ENCODE measurements at places on chromosomes 6 and 20. TPM values are rescaled to one million over a fixed set of nuclear protein-coding genes. Genes with fewer than 3 reads are reported as not detected.

Gene COL12A1
- polyA plus RNA-seq: 79.2 TPM

DNA sequence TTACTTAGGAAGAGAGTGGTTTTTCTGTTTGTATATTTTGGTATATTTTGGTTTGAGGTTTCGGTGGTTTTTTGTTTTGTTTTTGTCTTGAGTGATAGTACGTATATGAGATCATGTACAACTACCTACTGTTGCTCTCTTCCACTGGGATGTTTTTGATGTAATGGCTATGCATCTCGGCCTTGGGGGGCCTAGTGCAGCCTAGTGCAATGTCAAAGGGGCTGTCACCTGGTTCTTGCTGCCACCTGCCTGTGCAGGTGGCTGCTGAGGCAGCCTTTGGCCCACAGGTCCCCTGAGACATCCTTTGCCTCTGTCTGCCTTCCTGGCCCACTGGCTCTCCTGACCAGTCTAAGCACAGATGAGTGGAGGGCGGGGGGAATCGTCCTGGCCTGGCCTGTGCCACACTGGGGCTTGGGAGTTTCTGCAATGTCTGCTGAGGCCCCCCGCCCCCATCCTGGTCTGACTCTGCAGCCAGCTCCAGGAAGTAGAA lies 546.6 kb downstream of the CD83 start:
- no peak for DNase-seq

Gene VWA7
- polyA plus RNA-seq: 8.5 TPM

- DNase-seq: peak; percentile 39
Measured at GRCh38 chr6:114747995-114748625, 405.3 kb upstream of the HS3ST5 start.

DNA sequence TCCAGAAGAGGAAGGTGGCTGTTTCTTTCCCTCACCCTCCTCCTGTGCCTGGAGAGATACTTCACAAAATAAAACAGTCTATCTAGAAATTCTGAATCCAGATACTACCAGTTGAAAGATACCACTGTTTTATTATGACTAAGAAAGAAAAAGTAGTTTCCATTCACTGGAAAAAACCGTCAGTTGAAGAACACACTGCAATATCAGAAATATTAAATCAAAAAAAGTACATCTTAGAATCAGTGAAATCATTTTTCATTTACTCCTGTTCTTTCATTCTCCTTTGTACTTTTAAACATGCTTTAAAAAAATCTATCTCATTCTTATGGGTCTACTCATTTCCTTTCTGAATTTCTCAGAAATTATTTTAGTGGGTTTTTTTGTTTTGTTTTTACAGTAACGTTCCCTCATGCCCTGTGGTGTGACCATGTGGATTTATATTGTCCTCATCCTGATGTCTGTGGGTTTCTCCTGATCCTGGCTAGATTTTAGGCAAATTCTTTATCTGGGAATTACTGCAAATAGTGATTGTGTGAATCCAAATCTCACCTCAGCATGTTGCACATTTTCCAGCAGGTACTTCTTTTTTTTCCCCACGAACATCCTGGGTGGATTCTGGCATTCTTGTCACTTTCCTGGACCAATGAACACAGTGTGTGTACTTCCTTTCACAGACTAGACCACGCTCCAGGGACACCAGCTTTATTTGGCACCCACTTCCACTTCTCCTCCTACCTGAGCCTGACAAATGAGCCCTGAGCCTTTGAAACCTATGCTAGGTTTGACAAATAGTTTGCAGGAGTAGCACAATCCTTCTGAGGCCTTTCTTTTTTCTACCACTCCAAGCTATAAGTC lies 114.0 kb upstream of the LAMP5 start:
- no peak for DNase-seq

DNA sequence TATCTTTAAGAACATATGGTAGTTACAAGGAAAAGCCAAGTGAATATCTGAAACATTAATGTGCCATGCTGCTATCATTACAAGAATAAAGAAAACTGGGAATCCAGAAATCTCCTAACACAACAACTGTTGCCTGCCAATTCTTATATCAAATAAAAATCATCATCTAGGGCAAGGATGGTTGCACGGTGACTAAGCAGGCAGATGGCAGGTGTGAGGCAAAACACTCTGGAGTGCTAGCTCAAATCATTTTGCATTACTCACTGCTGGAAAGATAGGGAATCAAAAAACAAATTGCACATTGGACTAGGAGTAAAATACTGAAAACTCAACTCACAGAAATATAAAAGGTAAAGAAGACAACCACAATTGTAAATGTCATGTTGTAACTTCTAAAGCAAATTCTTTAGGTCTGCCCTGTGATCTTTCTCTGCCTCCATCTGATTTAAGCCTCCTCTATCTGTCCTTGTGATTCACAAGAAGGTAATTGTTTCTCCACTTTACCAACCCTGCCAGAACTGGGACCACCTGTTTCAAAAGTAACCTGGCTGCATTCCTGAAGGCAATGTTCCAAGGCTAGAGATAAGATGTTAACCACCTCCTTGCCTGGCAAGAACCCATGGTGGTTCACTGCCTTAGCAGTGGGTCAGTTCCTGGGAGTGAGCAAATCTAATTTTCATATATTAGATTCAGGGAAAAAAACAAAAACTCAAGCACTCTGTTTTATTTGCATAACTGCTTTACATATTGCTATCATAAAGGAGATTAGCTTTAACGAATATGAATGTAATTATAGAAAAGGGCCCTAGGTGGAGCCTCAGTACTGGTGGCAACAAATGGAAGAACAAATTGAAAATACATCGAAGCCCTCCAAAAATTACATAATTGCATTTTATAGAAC lies 33.1 kb upstream of the LCA5 start:
- peak; percentile 65 for DNase-seq

DNA sequence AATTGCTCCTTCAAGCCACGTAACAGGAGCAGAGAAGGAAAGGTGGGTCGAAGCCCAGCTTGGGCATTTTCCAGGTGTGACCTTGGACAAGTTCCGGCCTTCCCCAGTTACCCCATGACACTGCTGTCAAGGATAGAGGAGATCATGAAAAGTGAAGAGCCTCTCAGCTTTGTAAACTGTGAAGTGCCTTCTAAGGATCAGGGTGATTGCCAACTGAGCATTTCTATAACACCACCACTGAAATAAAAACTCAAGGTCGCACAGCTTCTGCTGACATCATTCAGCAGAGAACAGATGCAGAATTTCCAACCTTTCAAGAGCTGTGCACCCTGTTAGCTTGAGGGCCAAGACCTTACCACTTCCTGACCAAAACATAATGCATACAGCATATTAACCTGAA lies 24.0 kb upstream of the ZMYND8 start:
- DNase-seq: no peak

- DNase-seq: no peak
Measured at GRCh38 chr6:44034391-44034861, 92.8 kb downstream of the MRPL14 start.

All from left kidney (tissue), 8 donors.